Immature natural killer cell (primary cell): ENCODE measurements at places on chromosomes 1 and 21.

GRCh38 chr1:174971466-174971865 lies 28.3 kb upstream of the CACYBP start:
- no peak for DNase-seq

- DNase-seq: no peak
These were observed 478.9 kb upstream of the CAMK1G start for GRCh38 chr1:209104646-209105045.

DNA sequence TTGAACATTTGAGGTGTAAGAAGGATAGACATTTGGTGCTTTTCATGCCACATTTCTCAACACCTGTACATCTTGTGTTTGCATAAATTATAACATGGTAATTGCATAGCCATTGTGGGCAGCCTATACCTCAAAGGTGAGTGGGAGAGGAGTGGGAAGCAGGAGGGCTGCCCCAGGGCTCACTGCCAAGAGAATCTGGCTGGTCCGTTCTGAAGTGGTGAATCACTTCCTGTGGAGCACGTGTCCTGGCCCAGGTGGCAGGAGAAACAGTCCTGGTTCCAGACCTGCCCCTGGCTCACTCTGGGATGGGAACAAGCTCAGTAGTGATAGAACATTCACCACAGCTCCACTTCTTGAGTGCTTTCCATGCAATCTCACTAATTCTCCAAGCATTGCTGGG lies 11.6 kb upstream of the OLFML2B start:
- DNase-seq: no peak

DNA sequence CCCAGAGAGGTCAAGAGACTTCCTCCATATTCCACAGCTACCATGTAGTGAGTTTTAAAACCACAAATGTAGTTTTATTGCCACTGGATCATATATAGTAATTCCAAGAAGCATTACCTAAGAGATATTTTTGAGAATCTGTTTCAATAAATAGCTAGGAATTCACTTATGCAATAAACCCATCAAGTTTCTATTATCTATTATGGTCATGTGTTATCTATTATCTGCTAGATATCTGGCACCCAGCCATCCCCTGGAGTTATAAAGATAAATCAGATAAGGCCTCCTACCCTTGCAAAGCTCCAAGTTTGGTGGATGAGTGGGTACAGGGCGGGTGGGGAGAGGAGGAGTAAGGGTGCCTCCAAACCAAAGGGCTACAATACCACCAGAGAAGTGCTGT lies 10.3 kb upstream of the VWA5B1 start:
- no peak for DNase-seq

- DNase-seq: no peak
These were observed 90.3 kb upstream of the NR5A2 start for GRCh38 chr1:199937161-199937560.

- DNase-seq: no peak
These were observed 341.7 kb downstream of the DSCAM start for GRCh38 chr21:40505244-40505643.

GRCh38 chr1:73943270-73943669 lies 254.7 kb downstream of the LRRIQ3 start:
- DNase-seq: no peak

DNA sequence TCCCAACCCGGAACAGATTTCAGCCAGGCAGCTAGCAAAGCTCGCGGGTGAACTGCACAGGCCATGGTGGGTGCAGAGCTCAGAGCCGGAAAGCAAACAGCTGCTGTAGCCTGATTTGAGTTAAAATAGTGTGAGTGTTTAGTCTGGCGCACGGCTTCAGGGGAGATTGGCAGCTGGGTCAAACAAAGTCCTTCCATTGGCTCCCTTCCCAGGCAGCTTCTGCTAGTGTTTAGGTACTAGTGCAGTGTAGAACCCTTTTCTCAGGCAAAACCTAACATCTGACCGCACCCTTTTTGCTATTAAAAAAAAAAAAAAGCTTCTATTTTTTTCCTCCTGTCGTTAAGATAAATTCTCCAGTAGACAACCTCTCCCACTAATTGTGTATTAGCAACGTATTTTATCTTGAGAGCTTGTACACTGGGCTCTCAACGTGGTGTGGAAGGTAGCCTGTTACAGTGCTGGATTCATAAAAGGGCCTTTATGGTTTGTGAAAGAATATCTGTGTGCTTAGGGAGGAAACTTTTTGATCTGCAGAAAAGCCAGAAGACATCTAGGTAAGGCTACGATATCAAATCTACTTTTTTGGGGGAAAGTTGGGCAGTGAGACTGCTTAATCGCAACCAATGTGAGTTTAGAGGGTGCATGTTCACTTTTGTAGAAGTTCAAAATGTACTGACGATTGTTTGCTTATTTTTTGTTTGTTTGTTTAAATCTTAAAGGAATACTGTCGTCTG lies 689.6 kb downstream of the USP25 start:
- no peak for DNase-seq

- no peak for DNase-seq
These were observed 95.0 kb upstream of the C1orf105 start for GRCh38 chr1:172325531-172325930.

- no peak for DNase-seq
These were observed 2.9 kb upstream of the PSMB2 start for GRCh38 chr1:35644204-35644603.

DNA sequence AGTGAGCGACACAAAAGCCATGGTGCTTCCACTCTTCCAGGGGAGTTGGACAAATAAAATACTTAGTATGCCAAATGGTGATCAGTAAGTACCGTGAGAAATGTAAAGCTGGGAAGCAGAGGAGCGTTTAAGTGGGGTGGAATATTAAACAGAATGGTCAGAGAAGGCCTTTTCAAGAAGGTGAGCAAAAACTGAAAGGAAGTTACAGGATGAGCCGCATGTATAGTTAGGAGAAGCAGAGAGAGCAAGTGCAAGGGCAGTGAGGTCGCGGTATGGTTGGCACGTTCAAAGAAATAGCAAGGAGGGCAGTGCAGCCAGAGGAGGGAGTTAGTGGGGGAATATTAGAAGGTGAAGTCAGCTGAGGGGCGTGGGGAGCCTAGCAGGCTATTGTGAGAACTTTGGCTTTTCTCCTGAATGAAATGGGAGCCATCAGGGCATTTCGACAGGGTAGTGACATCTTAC lies 748 bp upstream of the ATP6V0B start:
- DNase-seq: no peak

- DNase-seq: no peak
These were observed 45.7 kb upstream of the ZNF648 start for GRCh38 chr1:182107209-182107608.

GRCh38 chr21:22657781-22658180 lies 1659.6 kb downstream of the NCAM2 start:
- no peak for DNase-seq

GRCh38 chr1:31733389-31734219 lies 29.8 kb upstream of the COL16A1 start:
- DNase-seq: no peak

DNA sequence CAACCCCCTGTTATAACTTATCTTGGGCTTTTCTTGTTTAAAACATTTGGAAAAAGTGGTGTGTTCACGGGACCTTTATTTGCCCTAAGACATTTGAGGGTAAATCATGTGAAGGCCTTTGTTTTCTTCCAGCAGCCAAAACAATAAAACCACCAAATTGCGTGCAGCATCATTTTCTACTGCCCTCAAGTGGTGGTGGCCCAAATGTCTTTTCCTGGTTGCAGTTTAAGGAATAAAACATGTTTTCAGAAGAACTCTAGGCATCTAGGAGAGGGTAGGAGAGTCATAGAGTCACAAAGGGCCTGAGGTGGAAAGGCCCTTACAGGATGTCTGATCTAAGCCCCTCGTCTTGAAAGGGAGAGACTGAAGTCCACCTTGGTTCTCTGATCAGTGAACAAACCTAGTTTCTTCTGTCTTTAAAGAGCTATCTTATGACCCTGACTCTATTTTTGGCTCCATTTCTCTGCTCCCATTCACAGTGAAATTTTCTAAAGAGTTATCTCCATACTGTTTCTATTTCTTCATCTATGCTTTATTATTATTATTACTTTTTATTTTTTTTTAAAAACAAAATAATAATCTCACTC lies 16.0 kb upstream of the EPS15 start:
- no peak for DNase-seq

GRCh38 chr1:23628951-23629387 lies 62.6 kb upstream of the RPL11 start:
- DNase-seq: no peak

DNA sequence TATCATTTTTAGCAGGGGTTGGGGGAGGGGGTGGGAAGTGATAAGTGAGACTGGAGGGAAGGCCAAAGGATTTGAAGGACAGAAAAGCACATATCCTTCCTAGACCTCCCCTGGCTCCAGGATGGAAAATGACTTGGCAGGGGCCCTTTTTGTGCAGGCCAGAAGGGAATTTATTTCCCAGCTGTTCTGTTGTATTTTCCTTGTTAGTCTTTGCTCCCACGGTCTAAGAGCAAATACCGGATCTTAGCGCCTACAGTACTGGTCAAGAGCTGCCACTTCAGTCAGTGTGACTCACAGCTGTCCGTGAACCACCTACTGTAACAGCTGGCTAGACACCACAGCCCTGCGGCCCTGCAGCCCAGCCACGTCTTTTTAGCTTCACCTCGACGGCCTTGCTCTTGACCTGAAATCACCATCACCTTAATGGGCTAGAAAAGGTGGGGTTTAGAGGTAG lies 51.0 kb upstream of the ERRFI1 start:
- DNase-seq: no peak

- no peak for DNase-seq
These were observed 211.9 kb downstream of the NPHP4 start for GRCh38 chr1:5780324-5780716.

- no peak for DNase-seq
These were observed 133.0 kb upstream of the VAMP3 start for GRCh38 chr1:7638078-7638477.
